ENCODE measurements at places on chromosomes 11 and 22.

DNA sequence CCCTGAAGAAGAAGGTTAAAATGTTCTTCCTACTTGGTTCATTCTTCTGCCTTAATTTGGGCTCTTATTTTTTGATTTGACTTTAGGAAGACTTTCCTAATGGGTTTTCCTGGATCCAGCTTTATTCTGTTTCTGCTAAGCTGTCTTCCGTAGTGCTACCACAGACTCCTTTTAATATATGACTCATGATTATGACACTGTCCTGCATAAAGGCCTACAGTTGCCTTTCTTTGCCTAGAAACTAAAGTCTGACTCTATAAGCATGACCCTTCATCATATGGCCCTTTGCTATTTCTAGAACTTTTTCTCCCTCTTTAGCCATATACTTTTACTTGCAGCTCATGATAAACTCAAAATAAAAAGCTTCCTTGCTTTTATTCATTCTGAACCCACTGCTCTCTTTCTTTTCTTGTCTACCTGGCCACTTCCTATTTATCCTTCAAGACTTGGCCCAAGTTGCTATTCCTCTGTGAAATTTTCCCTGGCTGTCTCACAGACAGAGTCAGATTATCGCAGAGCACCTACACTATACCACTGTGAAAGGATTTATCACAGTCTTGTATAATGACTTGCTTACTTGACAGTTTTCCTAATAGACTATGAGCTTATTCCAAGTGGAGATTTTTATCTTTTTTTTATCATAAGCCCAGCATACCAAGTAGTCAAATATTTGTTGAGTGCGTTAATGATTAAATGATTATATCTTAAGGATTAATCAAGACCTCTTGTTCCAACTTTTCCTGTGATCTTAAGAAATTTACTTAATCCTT, 24.7 kb downstream of the TBCEL start:
- no peak for DNase-seq

GRCh38 chr11:42870480-42870879, 441.3 kb upstream of the API5 start:
- DNase-seq = no peak

GRCh38 chr11:32005786-32006416, 85.0 kb upstream of the RCN1 start:
- no peak for DNase-seq

GRCh38 chr11:762421-763072, 14.7 kb downstream of the GATD1 start:
- DNase-seq = no peak

- DNase-seq = no peak
Measured at GRCh38 chr11:36155770-36156160, 133.5 kb downstream of the COMMD9 start.

DNA sequence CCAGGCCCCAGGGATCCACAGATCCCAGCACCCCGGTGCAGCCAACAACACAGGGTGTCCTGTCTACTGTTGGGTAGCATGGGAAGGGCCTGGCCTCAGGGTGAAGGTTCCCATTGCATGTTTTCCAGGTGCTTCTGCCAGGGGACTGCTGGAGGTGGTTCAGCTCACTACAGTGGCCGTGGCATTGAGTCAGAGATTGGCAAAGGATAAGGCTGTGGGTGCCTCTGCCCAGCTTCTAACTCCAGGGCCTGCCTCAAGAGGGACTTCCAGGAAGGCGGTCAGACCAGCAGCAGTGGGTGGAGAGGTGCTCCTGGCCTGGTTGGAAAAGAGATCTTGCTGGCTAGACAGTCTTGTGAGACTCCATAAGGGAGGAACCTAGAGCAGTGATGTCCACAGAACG, 20.9 kb downstream of the CSNK1E start:
- DNase-seq = no peak

- no peak for DNase-seq
Measured at GRCh38 chr22:32144496-32145274, 14.4 kb downstream of the C22orf42 start.

GRCh38 chr11:121808096-121808495, 307.9 kb downstream of the BLID start:
- DNase-seq = no peak

DNA sequence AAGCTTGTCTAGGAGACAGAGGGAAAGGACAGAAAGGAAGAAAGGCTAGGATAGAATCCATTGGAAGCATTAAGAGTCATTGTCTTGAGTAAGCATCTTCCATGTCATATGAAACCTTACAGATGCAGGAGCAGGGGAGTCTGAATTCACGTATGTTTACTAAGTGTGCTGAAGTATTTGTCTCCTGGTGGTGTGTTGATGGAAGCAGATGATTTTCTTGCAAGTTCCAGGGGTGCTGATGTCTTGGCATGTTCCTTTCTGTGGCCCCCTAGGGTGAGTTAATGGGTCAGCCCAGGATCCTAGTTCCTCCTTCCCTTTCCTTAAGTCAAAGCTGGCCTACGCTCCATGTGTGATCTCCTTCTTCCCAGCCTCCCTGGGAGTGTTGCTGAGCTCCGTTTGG, 110.2 kb downstream of the TEAD1 start:
- DNase-seq = no peak
